ENCODE measurements at places on chromosomes 1 and 21.
A peak's percentile ranks its signal among the peaks of the same experiment; 100 is the strongest.

GRCh38 chr1:117166076-117166475 is 44.5 kb upstream of the TRIM45 start:
- no peak for DNase-seq

- no peak for DNase-seq
Measured at GRCh38 chr1:17572264-17572985, 32.9 kb downstream of the ARHGEF10L start.

DNA sequence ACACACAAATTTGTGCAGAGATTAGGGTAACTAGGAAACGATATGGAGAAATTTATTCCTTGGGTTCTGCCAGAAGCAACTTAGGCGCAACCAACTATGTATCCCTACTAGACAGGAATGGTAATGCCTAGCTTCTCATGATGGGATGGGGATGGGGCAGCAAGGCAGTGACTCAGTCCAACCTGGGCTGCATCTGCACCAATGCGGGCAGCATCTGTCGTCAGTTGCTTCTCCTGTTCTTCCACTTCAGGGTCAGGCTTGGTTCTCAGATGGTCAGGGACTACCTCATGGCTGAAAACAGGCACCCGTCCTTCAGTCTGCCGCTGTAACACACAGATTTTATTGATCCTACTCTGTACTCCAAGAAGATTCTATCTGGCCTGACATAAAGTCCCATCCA is 2.9 kb downstream of the MED8 start:
- no peak for DNase-seq

DNA sequence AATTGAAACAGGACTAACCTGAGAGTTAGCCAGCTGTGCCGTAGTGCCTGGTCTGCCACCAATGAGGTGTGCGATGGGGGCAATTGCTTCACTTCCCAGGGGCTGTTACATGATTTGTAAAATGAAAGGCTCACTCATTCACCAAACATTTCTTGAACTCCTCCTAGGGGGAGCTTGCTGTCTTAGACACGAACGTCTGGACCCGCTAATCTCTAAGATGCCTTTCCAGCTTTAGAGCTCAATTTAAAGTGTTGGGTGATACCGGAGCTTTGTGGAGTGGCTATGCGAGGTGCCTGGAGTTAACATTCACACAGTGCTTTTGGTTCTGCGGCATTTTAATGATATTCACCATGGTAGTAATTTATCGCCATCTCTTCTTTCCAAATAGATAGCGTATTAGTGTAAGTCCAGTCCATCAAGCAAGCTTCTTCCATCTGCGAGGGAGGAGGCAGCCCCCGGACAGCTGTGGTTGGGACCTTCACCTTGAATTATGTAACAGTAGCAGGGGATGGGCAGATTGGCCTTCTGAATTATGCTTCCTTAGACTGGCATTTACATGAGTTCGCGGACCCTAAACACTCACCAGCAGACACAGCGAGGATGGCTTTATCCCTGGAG is 179.9 kb downstream of the ADSS2 start:
- DNase-seq = no peak

- DNase-seq = no peak
Measured at GRCh38 chr1:94580367-94581115, 39.0 kb upstream of the F3 start.

DNA sequence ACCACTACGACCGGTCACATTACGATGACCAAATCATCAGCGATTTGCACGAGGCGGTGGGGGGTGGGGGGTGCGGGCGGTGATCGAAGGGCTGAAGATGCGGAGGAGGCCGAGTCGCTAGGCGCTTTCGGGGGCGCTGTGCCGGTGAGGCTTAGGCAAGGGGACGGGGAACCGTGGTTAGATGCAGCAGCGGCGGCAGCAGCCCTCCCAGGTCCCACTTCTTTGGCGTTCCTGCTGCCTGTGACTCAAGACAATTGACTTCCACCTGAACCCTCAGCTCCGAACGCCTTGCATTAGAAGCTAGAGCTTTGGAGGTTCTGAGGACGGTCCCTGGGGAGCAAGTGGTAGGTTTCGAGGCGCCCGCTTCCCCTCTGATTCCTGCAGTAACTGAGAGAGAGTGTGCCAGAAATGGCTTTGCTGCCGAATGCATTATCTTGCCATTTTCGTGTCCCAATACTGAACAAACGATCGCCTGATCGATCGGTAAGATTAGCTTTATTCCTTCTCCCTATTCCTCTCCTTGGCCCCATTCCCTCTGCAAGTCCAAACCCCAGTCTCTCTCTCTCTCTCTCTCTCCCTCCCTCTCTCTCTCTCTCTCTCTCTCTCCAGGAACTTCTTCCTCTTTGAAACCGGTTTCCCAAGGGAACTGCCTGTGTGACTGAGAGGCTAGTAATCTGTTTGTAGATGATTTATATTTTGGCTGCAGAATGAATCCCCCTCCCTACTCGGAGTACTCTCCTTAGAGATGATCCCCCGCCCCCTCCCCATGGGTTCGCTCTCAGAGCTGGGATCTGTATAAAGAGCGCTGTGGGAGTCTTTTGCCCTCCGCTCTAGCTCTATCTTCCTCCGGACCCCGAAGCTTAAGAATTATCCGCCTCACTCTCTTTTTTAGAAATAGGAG is 735 bp upstream of the BRINP3 start:
- no peak for DNase-seq

DNA sequence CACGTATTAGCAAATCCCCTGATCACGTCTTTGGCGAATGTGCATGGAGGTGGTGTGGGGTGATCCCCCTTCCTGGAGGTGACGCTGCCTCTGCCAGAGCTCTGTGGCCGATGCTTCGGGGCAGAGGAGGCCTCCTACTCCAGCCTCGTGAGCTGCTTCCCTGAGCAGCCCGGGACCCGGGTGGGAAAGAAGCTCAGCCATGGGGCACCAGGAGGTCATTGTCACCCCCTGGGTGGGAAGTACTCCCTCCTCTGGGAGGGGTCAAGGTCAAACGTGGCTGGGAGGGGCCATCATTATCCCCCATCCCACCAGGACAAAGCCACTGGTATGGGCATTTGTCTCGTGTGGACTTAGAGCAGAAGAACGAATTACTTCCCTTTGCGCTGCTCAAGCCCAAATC is 40.7 kb downstream of the KCNAB2 start:
- DNase-seq = no peak

- DNase-seq = no peak
Measured at GRCh38 chr1:155279268-155279667, 2.0 kb downstream of the HCN3 start.

- no peak for DNase-seq
Measured at GRCh38 chr1:180299479-180300221, 69.6 kb downstream of the LHX4 start.

- DNase-seq = no peak
Measured at GRCh38 chr1:205060746-205061145, 17.7 kb downstream of the CNTN2 start.

DNA sequence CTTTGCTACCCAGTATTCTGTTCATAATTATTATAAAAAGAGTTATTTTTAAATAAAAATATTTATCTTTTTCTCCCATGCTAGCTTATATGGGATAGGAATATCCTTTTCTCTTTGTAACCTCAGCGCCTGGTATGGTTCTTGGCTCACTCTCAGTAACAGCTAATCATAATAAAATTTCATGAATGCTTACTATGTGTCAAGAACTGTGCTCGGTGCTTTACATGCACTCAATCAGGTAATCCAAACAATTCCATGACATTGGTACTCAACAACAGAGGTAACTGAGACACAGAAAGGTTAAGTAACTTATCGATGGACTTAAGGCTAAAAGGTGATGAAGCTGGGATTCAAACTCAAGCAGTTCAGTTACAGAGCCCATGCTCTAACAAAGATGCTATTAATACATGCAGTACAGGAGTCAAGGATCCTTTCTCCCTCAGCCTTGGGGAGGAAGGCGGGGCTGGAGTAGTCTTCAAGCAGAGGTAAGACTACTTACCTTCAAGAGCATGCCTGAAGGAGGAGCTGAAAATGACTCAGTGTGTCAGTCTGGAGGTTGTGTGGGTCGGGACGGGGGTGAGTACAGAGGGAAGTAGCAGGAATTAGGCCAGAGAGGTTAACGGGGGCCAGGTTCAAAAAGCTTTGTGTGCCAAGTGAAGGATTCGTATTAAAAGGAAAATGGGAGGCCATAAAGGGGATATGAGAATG is 73.4 kb downstream of the PLPPR5 start:
- no peak for DNase-seq

GRCh38 chr21:38505654-38506523 is 7.6 kb upstream of the ERG start:
- DNase-seq = peak; percentile 55

- DNase-seq = peak; percentile 67
Measured at GRCh38 chr1:22976461-22977243, 4.0 kb upstream of the LACTBL1 start.

DNA sequence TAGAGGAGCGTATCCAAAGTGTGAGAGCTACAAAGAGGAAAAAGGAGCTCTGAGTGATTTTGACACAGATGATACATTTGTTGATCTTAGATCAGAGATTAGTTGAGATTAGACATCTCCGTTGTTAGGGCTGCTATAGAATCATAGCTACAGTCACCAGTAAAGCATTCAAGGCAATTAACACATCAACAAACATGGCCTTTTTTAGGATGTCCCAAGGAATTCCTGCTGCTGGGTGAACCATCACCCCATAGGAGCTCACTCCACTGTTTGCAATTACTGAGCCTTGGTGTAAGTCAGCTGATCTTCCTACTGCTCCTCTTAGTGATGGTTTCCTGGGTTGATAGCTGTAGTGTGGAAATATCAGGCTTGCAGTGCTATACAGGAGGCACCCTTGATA is 6.7 kb upstream of the RSRP1 start:
- no peak for DNase-seq

- peak; percentile 58 for DNase-seq
Measured at GRCh38 chr1:105204836-105205371, 1455.2 kb downstream of the AMY1C start.

GRCh38 chr21:29316029-29316742 is 17.5 kb downstream of the BACH1 start:
- no peak for DNase-seq

DNA sequence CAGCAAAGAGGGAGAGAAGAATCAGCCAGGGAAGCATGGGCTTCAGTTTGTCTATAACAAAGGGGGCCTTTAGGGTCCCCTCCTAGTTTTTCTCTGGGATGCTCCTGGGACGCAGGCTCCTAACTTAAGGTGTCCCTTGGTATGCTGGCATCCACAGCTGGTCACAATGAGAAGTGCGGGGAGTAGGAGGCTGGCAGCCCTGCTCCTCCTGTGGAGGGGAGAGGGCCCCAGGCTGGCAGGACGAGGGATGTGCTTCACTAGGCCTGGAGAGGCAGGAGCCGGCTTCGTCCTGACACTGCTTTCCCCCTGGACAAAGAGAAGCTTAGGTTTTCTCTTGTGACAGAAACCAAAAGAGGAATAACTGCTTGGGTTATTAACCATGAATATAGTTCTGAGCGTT is 67.6 kb downstream of the NENF start:
- DNase-seq = no peak

GRCh38 chr1:33043267-33044092 is 6.8 kb upstream of the AK2 start:
- DNase-seq = no peak

DNA sequence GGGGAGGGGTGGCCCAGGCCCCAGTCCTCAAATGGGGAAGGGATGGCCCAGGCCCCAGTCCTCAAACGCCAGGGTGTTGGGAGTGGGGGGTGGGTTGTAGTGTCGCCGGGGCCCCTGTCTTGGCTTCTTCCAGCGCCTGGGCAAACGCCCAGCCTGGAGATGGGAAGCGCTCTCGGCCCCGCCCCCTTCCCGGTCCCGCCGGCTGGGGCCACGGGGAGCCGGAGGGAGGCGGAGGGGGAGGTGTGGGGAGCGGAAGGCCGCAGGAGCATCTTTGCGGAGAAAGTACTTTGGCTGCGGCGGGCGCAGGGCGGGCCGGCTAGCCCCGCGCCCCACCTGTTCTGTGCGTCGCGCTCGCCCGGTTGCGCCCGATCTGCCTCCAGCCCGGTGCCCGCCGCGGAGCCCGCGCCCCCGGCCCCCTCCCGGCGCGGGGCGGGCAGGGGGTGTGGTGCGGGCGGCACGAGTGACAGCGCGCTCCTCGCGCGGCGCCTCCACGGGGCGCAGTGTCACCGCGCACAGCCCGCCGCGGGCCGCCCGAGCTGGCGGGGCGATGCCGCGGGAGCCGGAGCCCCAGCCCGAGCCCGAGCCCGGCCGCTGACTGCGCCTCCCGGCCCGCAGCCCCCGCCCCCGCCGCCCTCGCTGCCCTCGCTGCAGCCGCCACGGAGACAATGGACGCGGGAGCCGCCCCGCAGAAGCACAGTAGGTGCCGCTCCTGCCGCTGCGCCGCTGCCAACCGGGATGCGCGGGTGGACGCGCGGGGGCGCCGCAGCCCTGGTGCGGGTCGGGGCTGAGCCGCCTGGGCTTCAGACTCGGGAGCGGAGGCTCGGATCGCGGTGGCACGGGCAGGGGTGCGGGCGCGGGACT is 31.1 kb upstream of the PEX10 start:
- DNase-seq = no peak

- no peak for DNase-seq
Measured at GRCh38 chr1:231828182-231828920, 201.8 kb downstream of the DISC1 start.

DNA sequence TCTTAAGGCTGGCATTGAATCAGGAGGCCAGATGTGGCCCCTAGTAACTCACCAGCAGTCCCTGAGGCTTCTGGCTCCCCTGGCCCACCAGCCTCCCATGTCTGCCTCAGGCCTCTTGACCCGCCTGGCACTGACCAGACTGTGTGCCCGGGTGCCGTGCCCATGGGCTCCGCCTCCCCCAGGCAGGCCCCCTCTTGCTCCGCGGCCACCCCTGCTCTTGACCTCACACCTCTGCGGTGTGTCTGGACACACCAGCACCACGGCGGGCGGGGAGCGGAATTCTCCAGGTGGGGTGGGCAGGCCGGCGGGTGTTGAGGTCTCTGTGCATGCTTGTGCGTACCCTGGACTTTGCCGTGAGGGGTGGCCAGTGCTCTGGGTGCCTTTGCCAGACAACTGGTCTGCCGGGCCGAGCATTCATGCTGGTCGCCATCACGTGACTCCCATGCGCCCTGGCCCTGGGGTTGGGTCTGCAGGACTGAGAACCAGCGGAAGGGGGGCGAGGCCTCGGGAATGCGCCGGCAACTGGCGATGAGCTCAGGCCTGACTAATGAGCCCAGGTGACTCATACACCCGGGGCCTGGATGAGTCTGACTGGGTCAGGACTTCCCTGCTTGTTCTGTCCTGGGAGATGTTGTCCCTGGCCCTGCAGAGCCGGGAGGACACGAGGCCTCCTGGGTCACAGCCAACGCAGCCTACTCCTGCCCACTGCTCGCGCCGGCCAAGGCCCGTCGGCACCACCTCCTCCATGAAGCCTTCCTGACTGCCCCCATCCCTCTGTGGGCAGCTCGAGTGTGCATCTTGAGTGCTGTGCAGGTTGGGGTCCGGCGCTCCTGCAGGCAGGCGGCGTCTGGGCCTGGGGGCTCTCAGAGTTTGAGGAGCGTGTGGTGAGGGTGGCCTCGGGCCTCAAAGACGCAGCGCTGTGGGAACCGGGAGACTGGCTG is 22.6 kb downstream of the COL18A1 start:
- DNase-seq = no peak

- no peak for DNase-seq
Measured at GRCh38 chr1:178243119-178243518, 149.2 kb downstream of the RASAL2 start.

GRCh38 chr1:56790036-56790435 is 29.2 kb downstream of the FYB2 start:
- DNase-seq = no peak

Measured in DND-41 (cell line).